H7 (cell line): ENCODE measurements at places on chromosomes 12 and 14. TPM values are rescaled to one million over a fixed set of nuclear protein-coding genes. Genes with fewer than 3 reads are reported as not detected.

- DNase-seq: no peak
Observed at GRCh38 chr12:98724384-98725155, 79.5 kb downstream of the APAF1 start.

GRCh38 chr12:19967431-19967830, 400.9 kb upstream of the PDE3A start:
- DNase-seq: no peak

GRCh38 chr12:38771871-38772270, 133.5 kb downstream of the CPNE8 start:
- no peak for DNase-seq

- no peak for DNase-seq
Observed at GRCh38 chr14:30966415-30967363, 58.8 kb upstream of the AP4S1 start.

GRCh38 chr12:81295251-81295650, 217.4 kb downstream of the ACSS3 start:
- no peak for DNase-seq

- no peak for DNase-seq
Observed at GRCh38 chr12:111387747-111388323, 17.9 kb upstream of the SH2B3 start.

- DNase-seq: no peak
Observed at GRCh38 chr12:121289962-121290361, 6.5 kb downstream of the CAMKK2 start.

GRCh38 chr14:105845725-105846309, 319.4 kb downstream of the TMEM121 start:
- DNase-seq: no peak

Gene LRRK2
- 0.14 and 0.26 TPM in 2 replicates for total RNA-seq

DNA sequence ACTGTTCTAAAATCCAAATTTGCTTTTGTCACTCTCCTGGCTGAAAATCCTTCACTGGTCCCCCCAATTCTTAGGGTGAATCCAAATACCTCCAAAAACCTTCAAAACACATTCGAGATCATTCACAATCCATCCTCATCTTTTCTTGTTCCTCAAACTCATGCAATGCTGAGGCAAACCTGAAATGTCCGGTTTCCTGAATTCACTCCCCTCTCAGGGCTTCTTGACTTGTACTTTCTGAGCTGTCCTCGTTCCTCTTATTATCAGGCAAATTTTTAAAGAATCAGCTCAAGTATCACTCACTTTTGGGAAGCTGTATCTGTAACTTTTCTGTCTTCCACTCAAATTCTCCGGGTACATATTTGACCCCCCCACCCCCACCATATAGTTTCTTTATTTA, 84.9 kb upstream of the DUSP6 start:
- no peak for DNase-seq

- DNase-seq: no peak
Observed at GRCh38 chr14:35934499-35934898, 108.4 kb downstream of the BRMS1L start.

GRCh38 chr14:79597566-79597965, 613.7 kb downstream of the DIO2 start:
- DNase-seq: no peak

DNA sequence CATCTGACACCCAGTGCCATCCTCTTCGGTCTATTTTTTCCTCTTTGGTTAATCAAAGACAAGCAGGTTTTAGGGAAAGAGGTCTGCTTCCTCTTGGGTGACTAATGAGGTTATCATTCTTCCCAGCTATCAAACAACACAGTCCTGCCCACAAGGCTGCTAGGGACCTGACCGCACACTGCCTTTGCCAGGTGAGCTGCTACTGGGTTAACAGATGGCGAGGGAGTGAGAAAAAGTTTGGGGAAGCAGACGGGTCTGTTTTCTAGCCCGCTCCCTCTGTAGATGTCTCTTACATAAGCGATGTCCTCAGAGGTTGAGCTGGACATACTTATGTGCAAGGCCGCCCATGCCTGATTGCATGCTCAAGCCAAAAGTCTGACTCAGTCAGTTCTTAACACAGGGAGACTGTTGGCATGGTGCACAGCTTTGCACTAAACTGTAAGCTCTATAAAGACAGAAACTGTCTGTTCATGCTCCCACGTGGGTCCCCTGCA, 94.1 kb downstream of the SLC15A4 start:
- no peak for DNase-seq

GRCh38 chr12:83185241-83185640, 498.5 kb downstream of the TMTC2 start:
- no peak for DNase-seq

DNA sequence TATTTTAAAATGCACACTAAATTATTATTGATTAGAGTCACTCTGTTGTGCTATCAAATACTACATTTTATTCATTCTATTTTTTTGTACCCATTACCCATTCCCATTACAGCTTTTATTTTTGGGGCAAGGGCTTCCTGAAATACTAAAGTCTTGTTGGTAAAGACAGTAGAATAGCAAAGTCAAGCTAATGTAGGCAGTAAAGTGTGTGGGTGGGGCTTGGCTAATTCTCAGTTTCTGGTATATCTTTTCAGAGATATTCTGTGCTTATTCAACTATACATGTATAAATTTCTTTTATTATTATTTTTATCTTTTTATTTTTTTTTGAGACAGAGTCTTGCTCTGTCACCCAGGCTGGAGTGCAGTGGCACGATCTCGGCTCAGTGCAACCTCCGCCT, 22.3 kb upstream of the PHC1 start:
- no peak for DNase-seq

- no peak for DNase-seq
Observed at GRCh38 chr14:102917056-102917385, 5.4 kb upstream of the AMN start.

Gene TEAD4
- 67.7 and 70.9 TPM in 2 replicates for total RNA-seq

Gene KCNMB4
- total RNA-seq: 22.2 and 24.0 TPM in 2 replicates

GRCh38 chr14:39303115-39303514, 69.4 kb downstream of the MIA2 start:
- no peak for DNase-seq

DNA sequence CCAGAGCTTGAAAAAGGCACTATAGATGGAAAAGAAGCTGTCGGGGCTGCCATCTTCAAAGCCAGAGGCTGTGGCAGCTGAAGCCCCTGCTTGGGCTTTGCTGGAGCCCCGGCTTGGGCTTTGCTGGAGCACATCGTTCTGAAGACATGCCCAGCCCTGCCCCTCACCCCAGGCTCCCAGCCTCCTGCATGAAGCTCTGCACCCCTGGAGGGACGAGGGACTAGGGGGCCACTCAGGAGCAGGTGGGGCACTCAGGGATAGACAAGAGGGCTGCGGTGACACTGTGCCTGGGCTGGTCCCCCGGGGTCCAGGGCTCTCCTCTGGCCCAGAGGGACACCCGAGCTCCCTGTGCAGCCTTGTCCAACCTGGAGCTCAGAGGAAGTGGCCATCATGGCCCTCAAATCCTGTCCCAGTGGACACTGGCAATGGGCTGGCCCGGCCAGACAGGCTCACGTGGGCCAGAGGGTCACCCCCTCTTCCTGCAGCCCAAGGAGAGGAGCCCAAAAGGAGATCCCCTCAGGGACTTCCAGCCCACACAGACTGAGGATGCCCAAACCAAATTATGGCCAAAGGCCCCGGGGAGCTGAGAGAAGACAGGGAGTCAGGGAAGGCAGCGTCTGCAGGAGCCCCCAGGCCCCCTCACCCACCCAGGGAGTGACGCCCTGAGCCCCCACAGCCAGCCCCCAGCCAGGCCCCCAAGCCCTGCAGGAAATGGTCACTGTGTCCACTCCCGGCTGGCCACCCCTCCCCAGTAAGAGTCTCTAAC, 23.1 kb upstream of the C14orf180 start:
- DNase-seq: peak; percentile 54
